Right renal cortex interstitium (tissue), 3 donors: ENCODE measurements at places on chromosomes 5 and 9. TPM values are rescaled to one million over a fixed set of nuclear protein-coding genes. Genes with fewer than 3 reads are reported as not detected.
A peak's percentile ranks its signal among the peaks of the same experiment; 100 is the strongest.

The SLC28A3 gene
- polyA plus RNA-seq, result 0.03 TPM

The LCN9 gene
- polyA plus RNA-seq, result not detected

DNA sequence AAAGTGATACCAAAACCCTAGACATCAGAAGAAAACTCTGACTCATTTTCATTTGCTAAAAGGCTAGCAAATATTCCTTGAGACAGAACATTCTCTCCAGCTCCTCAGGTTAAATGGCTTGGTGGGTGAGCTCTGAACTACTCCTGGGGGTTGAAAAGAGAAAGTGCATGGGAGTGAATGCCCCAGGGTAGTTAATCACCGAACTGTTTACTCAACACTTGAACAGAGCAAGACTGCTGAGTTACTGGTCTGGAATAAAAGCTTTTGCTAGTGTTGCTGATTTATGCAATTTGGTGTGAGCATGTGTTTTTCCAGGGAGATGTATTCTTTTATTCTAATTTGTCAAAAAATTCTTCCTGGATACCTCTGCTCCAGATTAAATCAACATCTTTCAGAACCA lies 88.3 kb upstream of the PRDM9 start:
- peak; percentile 26 for DNase-seq

GRCh38 chr9:112375361-112375760 lies 4.5 kb upstream of the HSDL2 start:
- DNase-seq, result no peak

DNA sequence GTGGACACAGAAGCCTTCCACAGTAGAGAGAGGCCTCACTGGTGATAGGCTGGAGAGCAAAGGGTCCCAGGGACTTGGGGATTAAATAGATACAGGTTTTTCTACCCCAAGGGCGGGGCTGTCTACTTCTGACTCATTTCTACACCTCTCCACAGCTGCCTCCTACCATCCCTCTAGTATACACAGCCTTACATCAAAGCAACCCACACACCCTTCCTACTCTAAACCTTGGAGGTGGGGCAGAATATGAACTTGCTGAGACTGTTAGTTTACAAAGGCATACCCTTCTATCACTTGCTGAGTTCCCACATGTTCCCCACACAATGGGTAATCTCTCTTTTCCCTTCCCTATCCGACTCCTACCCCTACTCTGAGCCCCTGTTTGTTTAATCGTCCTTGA lies 19.9 kb upstream of the PCA3 start:
- no peak for DNase-seq

DNA sequence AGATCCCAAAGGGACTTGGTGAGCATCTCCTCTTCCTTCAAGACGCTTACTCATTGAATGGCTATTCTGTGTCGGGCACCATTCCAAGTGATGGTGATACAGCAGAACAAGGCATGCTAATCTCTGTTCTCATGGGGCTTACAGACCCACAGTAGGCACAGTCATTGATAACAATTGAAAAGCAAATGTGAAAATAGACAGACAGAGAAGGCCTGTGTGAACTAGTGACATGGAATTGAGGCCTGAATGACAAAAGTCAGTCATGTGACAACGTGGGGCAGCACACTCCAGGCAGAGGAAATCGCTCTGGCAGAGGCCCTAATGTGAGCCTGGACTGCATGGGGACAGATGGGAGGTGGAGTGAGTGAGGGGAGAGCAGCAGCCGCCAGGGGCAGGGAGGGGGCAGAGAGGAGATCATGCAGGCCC lies 70.7 kb upstream of the CPLX2 start:
- DNase-seq, result no peak

DNA sequence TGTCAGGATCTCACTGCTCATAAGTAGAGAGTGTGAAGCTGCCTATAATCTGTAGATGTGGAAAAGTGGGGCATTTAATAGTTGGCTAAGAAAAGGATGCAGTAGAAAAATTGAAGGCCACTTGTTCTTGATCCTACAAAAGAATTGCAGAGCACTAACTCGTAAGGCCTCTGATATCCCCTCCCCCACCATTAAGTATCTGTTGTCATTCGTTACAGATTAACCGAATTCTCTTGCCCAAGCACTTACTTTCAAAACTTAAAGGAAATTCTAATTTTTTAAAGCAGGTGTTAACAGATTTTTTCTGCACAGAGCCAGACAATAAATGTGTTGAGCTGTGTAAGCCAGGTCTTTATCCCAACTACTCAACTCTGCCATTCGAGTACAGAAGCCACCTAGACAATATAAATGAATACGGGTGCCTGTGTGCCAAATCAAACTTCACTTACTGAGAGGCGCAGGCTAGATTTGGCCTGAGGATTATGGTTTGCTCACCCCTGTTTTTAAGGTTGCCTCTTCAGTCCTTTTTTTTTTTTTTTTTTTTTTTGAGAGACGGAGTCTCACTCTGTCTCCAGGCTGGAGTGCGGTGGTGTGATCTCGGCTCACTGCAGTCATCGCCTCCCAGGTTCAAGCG lies 234.8 kb downstream of the RFK start:
- DNase-seq, result no peak

The TRPM6 gene
- 1.3 TPM for polyA plus RNA-seq

DNA sequence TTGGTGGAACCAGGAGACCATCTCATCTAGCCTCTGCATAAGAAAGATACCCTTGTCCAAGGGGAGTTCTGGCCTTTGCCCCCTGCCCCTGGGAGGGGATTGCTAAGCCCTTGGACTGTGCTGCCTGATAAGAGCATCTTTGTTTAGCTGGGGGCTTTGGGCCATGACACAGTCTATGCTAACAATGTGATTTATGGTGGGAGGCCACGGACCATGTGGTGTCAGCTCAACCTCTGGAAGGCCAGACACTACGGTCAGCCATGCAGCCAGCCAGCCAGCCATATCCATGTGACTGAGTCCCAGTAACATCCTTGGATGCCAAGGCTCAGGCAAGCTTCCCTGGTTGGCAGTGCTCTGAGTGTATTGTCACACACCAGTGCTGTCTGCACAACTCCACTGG lies 244.4 kb downstream of the FSTL4 start:
- no peak for DNase-seq

The SPATA31A1 gene
- polyA plus RNA-seq, result not detected

- no peak for DNase-seq
Measured at GRCh38 chr9:91208837-91209236, 152.9 kb downstream of the AUH start.

The PHPT1 gene
- polyA plus RNA-seq, result 76.5 TPM

The CCL19 gene
- not detected for polyA plus RNA-seq

GRCh38 chr9:89919171-89919681 lies 314.4 kb downstream of the GADD45G start:
- no peak for DNase-seq

The GARIN3 gene
- not detected for polyA plus RNA-seq

GRCh38 chr9:3968891-3969290 lies 331.0 kb downstream of the GLIS3 start:
- no peak for DNase-seq

The PCDHB2 gene
- 7.9 TPM for polyA plus RNA-seq

The BHMT2 gene
- 50.1 TPM for polyA plus RNA-seq

DNA sequence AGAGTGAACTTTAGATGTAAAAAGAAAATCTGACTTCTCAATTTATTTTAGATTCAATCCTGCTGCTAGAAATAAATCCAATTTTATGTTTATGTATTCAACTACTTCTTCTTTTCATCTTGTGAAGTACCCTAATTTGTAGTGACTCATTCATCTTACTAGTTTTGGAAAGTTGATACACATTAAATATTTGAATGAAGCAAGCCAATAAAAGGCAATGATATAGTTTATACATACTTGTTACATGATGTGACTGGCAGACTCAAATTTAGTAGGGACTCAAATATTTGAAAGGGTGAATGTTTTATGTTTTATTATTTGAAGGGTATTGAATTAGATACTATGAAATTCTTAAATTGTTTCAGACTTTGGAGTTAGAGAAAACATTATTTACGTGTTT lies 34.7 kb downstream of the CSNK1G3 start:
- DNase-seq, result no peak

DNA sequence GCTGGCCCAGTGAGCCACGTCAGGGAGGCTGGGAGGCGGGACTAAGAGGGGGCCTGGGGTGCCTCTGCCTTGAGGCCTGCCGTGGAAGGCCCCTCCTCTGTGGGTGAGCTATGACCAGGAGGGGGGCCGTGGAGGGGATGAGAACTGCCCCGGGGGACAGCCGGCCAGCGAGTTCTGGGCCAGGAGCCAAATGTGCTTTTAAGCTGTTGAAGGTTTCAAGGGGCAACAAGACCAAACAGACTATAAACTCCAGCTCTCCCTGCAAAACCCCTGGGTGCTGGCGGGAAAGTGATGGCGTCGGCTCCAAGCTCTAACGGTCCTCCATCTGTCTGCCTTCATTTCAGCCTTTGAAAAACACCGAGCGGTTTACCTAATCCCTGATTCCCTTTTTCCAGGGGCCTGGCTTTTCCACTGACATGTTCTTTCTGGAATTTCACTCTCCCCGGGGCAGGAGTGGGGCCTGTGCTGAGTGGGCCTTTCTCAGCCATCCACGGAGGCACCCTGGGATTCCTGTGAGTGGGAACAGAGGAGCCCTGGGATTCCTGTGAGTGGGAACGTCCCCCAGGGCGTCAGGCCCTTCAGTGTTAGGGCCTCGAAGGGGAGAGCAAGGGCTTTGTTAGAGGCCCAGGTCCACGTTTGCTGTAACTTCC lies 65.6 kb downstream of the COL5A1 start:
- DNase-seq, result peak; percentile 47

DNA sequence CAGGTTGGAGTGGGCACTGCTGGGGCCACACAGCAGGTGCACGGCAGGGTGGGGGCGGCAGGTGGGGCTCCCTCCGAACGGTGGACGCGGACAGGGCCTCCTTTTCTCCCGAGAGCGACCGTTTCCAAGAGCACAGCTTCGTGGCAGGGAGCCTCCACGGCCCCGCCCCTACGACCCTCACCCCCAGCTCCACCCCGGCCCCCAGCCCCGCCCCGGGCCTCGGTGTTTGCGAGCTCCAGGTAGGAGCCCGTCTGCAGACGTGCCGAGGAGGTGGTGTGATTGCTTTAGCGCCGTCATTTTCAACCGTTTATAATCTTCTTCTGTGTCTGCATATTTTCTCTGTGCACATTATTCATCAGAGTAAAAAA lies 8.8 kb downstream of the GRIN1 start:
- DNase-seq, result no peak

- no peak for DNase-seq
Measured at GRCh38 chr5:76082772-76083554, at the start of gene SV2C. SV2C (plus strand) TSS chr5:76083383; CDS start chr5:76131751, 48,368 bp downstream.

- DNase-seq, result no peak
Measured at GRCh38 chr5:59164041-59164830, 581.4 kb downstream of the RAB3C start.

GRCh38 chr5:26259081-26259480 lies 779.3 kb downstream of the CDH9 start:
- DNase-seq, result no peak

- no peak for DNase-seq
Measured at GRCh38 chr5:131776450-131776849, 20.4 kb downstream of the FNIP1 start.

GRCh38 chr9:133969681-133970580 lies 22.2 kb downstream of the VAV2 start:
- DNase-seq, result no peak

DNA sequence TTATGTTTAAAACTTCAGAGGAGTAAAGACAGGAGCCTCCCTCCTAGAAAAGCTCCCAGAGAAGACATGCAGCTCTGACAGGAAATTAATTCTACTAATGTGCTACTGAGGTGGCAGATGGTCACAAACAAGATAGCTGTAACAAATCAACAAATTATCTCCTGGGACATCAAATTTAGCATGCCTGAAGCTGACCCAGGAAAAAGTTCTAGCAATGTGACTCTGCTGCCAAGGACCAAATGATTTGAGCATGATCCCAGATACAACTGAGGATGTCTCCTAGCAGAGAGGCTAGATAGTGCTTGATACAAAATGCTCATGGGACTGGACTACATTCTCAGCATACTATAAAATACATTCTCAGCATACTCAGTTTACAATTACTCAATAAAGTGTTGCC lies 413.5 kb upstream of the SMC2 start:
- DNase-seq, result no peak

GRCh38 chr9:74953235-74953751 lies 581 bp upstream of the C9orf40 start:
- DNase-seq, result no peak

- DNase-seq, result no peak
Measured at GRCh38 chr9:85511746-85512145, 230.0 kb downstream of the AGTPBP1 start.

- DNase-seq, result no peak
Measured at GRCh38 chr9:4225291-4226028, 74.4 kb downstream of the GLIS3 start.
